ENCODE measurements at places on chromosomes 11 and 22.

DNA sequence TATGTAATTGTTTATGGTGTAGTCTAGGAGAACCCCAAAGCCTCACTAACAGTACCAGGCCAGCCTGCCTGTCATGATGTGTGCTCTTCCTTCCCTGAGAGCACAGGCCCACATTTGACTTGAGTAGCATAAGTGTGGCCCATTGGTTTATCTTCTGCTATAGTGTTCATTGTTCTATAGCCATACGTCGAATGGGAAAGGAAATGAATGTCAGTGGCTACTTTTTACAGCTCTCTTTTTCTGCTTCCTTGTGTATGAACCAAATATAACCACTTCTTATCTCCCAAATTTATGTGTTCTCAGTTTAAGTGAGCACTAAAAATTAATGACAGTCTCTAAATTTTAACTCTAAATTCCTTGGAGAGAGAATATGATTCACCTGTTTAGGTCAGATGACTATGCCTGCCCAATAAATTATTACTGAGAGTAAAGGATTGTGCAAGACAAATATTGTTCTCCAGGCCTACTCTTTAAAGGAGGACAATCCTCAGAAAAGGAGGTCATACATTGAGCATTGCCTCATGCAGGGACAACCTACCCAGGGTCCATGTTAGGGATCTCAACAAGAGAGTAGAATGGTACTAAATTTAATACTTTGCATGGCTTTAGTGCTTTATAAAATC lies 222.9 kb upstream of the ARHGAP20 start:
- DNase-seq = no peak

- DNase-seq = peak; percentile 77
Observed at GRCh38 chr22:37818409-37819104, 4.6 kb upstream of the GALR3 start.

DNA sequence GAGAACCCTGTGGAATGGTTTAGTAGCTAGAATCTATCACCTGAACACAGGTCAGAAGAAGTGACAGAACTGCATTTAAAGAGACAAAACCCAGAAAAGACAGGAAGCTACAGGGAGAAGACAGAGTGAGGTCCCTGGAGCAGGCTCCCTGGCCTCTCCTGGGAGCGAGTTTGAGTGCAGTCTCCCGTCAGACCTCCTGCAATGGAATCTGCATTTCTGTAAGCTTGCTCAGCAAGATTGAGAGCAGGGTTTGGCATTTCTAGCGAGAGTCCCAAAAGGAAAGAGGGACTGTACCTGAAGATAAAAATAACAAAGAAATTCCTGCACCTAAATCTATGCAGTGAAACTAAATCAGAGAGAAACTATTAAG lies 74.2 kb downstream of the MORC2 start:
- no peak for DNase-seq

GRCh38 chr11:34323601-34324000 lies 34.2 kb downstream of the ABTB2 start:
- no peak for DNase-seq

- no peak for DNase-seq
Observed at GRCh38 chr11:34345991-34346480, 11.8 kb downstream of the ABTB2 start.

- no peak for DNase-seq
Observed at GRCh38 chr11:64870893-64871466, 7.4 kb downstream of the EHD1 start.

GRCh38 chr11:31601635-31602282 lies 92.2 kb downstream of the ELP4 start:
- no peak for DNase-seq

GRCh38 chr11:93484716-93485115 lies 58.5 kb downstream of the SMCO4 start:
- no peak for DNase-seq

GRCh38 chr11:31986201-31986889 lies 104.5 kb upstream of the RCN1 start:
- no peak for DNase-seq

DNA sequence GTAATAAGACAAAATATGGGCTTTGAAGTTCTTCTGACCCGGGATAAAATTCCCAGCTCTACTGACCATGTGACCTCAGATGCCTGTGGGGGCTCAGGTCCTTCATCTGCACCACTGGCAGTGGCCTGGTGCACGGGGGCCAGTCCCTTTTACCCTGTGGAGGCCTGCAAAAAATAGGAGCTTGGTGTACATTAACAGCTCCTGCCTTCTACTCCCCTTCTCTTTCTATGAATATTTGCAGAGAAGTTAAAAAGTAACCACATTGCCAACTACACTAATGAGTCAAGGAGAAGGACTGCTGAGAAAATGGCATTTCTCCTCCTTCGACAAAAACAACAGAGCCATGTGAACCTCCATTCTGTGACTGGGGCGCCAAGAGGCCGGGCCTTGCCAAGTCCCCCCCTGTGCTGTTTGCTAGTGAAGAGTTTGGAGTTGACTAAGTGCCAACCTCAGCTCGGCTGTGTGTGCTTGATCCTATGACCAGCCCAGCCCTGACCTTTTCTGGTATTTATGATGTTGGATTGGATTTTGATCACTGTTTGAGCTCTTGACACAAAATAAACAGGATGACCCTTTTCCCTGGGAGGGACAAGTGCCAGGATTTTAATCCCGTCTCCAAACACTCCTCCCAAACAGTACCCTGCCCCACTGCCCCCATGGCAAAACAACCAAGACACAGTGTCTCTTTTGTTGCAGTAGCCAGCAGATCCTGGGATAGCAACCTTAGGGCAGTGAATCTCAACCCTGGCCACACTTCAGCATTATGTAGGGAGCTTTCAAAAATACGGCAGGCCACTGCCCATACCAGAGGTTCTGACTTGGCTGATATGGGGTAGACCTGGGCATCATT lies 380.1 kb downstream of the LARGE1 start:
- no peak for DNase-seq

- DNase-seq = no peak
Observed at GRCh38 chr22:46622081-46622521, 1.9 kb downstream of the GRAMD4 start.

- DNase-seq = no peak
Observed at GRCh38 chr11:120778685-120779490, 245.0 kb upstream of the TBCEL start.

- no peak for DNase-seq
Observed at GRCh38 chr22:26768952-26769351, 111.6 kb downstream of the MIAT start.

- DNase-seq = no peak
Observed at GRCh38 chr11:66047541-66048365, 1.2 kb downstream of the GAL3ST3 start.

- DNase-seq = no peak
Observed at GRCh38 chr11:78647266-78647915, 72.7 kb upstream of the NARS2 start.

- peak; percentile 79 for DNase-seq
Observed at GRCh38 chr11:35615921-35616900, 2.0 kb upstream of the FJX1 start.

GRCh38 chr11:67256477-67257135 lies 9.7 kb upstream of the GRK2 start:
- DNase-seq = no peak

DNA sequence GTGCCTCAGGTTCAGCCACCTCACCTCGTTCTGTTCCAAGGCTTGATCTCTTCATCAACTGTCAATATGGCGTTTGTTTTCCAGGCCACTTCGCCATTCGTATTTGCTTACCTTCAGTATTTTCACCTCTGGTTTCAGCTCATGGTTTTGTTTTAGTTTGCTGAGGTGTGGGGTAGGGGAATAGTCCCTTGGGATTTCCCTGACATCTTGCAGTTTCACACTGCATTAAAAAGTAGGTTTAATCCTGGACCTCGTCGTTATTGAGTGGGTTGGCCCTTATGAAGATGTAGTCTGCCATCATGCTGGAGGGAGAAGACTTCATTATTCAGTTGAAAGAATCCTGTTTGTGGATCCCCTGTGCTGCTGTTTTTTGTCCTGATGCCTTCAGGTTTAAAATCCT lies 46.0 kb downstream of the C11orf91 start:
- no peak for DNase-seq

- peak; percentile 46 for DNase-seq
Observed at GRCh38 chr22:17773606-17774205, 563 bp downstream of the BID start.

GRCh38 chr11:123903932-123904331 lies 2.0 kb downstream of the OR8D4 start:
- no peak for DNase-seq

GRCh38 chr22:40006641-40007040 lies 11.9 kb downstream of the FAM83F start:
- no peak for DNase-seq

DNA sequence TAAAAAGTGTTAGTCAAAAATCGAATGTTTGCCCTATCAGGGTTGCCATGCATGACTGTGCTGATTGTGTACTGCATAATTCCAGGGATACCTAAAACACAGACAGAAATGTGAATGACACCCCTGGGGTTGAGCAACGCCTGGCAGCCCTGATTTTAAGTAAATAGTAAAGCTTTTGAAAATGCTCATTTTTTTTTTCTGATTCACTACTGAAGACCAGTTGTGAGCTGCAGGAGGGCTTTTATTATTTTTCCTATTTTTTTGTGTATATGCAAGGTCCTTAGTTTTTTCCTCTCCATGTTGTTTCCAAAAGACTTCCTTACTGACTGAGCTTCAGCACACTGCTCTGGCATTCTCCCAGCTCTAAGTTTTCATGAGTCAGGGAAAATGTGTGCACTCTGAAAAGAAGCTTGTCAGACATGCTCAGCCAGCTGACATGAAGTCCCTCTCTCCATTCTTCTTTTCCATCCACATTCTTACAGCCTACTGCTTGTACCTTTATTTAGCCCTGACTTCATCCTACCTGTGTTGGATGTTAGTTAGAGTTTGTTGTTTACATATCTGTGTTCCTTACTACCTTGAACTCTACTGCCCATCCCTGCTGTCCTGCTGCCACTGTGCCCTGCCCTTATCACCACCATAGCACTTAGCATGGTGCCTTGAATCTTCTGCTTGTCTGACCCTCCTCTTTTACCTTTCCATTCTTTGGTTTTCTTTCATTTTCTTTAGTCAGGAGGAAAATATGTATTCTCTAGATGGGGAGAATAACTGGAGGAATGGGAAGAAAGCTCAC lies 79.5 kb downstream of the HORMAD2 start:
- no peak for DNase-seq
